ENCODE measurements at places on chromosomes 4 and X.
A peak's percentile ranks its signal among the peaks of the same experiment; 100 is the strongest.

DNA sequence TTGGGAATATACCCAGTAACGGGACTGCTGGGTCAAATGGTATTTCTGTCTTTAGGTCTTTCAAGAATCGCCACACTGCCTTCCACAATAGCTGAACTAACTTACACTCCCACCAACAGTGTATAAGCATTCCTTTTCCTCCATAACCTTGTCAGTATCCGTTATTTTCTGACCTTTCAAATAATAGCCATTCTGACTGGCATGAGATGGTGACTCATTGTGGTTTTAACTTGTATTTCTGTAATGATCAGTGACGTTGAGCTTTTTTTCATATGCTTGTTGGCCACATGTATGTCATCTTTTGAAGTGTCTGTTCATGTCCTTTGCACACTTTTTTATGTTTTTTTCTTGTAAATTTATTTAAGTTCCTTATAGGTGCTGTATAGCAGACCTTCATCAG, 81.2 kb downstream of the ADAM29 start:
- DNase-seq = no peak

DNA sequence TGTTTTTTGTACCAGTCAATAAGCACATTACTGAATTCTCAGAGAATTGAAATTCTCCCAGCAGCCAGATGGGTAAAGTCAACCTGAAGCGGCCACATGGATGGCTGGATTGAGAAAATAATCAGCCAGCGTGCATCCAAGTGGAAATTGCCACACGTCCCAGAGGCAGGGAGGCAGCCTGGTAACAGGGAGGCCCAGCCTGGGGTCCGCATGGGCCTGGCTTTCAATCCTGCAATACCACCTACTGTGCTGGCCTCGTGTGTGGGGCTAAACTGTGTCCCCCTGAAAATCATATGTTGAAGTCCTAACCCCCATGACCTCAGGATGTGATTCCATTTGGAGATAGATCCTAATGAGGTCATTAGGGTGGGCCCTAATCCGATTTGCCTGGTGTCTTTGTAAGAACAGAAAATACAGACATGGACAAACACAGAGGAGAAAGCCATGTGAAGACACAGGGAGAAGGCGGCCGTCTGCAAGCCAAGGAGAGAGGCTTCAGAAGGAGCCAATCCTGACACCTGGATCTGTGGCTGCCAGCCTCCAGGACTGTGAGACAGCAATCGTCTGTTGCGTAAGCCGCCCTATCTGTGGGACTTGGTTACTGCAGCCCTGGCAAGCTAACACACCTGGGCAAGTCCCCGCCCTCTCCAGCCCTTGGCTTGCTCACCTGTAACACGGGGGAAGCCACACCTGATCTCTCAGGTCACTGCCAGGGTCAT, 90.3 kb downstream of the JAKMIP1 start:
- no peak for DNase-seq

GRCh38 chr4:157043131-157043530, 32.8 kb upstream of the GLRB start:
- DNase-seq = peak; percentile 23

GRCh38 chrX:33160273-33160672, 51.1 kb downstream of the DMD start:
- DNase-seq = no peak

GRCh38 chrX:71285929-71286328, 2.5 kb downstream of the NONO start:
- no peak for DNase-seq

DNA sequence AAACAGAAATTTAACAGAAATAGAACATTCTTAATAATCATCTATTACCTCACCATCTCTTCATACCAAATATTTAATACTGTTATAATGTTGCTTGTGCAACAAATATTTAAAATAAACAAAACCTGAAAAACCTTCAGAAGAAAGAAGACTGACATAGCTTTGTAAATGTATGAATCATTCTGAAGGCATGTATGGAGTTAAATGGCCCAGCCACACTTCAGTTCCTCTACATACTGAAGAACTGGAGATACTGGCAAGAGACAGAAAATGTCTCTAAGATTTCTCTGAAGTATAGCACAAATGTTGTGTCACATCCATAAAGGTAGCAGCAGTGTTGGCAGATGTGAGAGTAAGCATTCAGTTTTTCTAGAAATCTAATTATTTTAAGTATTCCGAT, 275.3 kb upstream of the FGF13 start:
- peak; percentile 6 for DNase-seq

DNA sequence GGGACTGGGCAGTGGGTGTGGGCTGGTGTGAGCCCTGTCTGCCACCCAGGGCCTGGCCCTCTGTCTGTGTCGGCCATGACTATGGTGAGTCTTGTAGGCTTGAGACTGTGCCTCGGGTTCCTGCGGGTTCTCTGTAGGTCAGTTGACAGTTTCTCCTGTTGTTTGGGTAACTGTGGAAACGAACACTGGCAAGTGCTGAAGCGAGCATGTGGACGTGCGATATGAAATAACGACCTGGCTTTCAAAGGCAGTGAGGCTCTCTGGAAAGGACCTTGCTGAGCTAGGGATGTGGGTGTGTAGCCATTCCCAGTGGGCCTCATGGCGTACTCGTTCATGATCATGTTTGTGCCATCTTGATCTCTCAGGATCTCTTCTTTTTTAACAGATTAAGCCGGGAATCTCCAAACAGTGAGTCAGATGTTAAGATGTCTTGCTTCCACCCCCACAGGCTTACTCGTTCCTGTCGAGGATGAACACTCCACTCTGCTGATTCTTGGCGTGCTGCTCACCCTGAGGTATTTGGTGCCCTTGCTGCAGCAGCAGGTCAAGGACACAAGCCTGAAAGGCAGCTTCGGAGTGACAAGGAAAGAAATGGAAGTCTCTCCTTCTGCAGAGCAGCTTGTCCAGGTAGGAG, 41.3 kb downstream of the HTT start:
- peak; percentile 49 for DNase-seq

GRCh38 chr4:143383005-143383574, 46.4 kb downstream of the GAB1 start:
- DNase-seq = no peak

DNA sequence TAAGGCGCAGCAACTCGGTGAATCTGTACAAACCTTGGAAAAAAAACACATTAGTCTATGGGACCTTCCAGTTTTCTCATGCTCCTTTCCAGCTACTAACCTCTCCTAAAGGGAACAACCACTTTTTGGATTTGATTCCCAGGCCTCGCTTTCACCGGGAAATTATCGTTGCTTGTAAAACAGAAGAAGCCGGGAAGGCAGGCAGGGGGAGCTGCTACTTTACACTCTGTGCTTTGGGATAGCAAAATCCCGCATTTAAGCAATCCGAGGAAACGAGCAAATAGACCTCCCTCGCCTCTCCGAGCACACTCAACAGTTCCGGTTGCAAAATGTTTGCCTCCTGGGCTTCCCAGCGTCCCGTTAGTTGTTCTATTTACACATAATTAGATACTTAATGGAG, 1.2 kb downstream of the CD38 start:
- DNase-seq = peak; percentile 69

DNA sequence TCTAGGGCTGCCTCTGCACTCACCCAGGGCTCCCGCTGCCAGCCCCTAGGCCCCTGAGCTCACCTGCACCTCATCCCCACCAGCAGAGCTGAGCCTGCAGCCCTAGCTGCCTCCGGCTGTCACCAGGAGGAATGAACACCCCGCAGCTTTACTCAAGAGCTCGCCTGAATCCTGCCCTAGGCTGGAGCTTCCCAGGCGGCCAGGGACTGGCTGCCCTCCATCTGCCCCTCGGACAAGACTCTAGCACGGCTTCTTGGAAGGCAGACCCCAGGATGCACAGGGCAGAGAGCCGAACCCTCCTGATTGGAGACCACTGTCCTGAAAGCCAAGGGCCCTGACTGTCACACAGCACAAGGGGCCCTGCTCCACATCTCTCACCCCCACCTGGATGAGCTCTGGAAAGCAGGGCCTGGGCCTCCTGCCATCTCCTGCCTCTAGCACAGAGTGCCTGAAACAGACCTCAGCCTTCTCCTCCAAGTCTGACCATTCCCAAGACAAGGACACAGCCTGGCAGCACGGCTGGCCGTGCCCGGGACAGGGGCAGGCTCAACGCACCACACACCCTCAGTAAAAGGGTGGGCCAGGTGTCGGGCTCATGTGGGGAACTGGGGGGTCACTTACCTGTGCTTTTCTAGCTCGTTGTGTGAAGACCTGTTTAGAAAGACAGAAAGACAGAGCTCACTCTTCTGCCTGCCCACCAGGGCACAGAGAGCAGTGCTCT, 4.4 kb downstream of the MXD4 start:
- no peak for DNase-seq

- DNase-seq = no peak
Observed at GRCh38 chr4:181701894-181702293, 541.3 kb upstream of the TENM3 start.

DNA sequence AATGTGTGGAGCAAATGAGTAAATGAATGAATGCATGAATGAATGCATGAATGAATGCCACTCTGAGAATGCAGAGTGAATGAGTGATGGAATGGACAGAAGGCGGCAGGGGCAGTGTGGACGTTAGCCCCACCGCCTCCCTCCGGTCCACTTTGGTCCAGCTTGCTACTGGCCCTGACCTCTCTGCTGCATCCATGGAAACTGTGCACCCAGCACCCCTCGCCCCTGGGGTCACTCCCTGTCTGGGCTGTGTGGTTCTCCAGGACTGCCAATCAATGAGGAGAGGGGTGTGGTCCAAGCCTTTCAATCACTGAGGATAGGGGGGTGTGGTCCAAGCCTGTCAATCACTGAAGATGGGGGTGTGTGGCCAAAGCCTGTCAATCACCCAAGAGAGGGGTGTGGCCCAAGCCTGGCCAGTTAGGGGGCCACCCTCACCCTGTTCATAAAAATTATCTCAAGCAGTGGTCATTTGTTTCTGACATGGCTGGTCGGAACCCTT, 39.2 kb upstream of the ASMTL start:
- no peak for DNase-seq

- no peak for DNase-seq
Observed at GRCh38 chrX:150282953-150283352, 80.2 kb upstream of the MAMLD1 start.

DNA sequence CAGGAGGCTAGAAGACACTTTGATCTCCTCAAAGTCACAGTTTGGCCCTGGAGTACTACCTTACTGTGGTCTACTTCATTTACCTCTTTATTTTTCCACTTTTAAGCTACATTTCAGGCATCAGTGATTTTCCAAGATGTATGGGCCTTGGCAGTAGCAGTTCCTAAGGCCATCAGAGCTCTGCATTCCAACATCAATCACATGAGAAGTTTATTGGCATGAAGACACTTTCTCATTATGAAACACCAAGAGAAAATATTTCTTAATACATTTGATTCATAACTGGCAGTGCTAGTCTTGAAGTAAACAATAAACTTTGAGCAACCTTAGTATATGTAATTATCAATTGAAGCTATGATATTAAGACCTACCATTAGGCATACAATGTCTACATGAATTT, 178.1 kb downstream of the IL15 start:
- DNase-seq = no peak

- DNase-seq = peak; percentile 69
Observed at GRCh38 chr4:3010998-3011397, 47.6 kb downstream of the GRK4 start.

DNA sequence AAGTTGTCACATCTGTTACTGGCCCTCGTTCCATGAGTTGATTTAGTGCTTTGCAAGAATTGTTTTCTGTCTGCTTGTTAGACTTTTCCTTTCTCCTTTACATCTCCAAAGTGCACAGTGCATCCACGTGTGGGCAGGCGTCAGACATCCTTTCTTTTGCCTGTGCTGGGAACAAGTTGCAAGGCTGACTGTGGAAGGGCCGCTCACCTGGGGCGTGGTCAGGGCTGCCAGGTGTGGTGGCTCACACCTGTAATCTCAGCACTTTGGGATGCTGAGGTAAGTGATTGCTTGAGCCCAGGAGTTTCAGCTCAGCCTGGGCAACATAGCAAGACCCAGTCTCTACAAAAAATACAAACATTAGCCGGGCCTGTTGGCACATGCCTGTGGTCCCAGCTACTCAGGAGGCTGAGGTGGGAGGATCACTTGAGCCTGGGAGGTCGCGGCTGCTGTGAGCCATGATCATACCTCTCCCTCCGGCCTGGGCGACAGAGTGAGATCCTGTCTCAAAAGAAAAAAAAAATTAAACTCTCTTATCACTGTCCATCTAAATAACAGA, 46.2 kb downstream of the RGS12 start:
- DNase-seq = no peak

DNA sequence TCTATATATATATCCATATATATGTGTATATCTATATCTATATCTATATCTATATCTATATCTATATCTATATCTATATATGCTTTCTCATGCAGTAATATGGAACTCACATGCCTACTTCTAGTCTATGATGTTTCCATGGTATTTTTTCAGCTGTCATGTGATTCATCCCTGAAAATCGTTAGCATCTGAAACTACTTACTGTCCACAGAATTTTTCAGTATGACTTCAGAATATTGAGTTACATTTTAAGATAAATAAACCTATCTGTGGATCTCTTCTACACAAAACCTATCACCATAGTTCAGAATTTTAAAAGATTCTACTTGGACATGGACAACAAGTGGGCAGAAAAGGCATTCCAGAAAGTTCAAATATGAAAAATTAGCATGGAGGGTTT, 855.1 kb upstream of the INTU start:
- peak; percentile 65 for DNase-seq

DNA sequence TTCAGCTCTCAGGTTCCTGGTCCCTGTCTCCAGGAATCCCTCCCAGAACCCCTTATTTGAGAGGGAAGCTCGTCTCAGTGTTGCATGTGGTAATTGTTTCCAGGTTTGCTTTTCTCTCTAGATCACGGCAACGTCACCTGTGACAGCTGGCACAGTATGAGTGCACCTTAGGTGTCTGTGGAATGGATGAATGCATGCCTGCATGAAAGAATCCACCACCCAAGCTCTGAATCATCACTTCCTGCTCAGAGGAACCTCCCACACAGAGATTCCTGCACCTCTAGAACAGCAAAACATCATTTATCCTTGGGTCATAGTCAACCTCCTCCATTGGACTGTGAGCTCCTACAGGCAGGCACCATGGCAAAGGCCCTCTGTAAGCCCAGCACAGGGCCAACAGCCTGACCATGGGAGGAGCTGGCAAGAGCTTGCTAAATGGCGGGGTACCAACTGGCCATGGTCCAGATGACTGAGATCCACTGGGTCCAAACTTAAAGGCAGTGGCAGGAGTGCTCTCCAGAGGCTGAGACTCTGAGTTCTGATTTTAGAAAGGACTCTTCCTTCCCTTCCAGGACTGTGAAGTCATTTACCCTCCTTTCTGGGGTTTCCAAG, 116.2 kb downstream of the SLC2A9 start:
- DNase-seq = no peak

GRCh38 chr4:124420166-124420695, 292.3 kb downstream of the ANKRD50 start:
- no peak for DNase-seq

DNA sequence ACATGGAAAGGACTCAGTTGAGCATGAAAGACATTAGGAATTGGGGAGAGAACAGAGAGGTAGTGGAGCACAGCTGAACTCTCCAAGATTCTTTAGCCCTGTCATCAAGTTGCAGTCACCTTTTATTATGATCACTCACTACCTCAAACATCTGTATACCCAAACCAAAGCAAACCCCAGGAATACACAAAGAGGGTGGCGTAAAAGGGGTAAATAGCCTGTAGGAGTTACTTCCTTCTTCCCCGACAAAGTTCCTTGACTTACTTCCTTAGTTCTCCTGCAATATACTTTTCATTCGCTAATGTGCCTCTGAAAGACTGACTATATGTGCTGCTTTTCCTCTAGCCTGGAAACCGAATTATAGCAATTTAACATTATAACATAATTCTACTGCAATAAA, 159.9 kb downstream of the SPRY1 start:
- DNase-seq = no peak
